D341Med (cell line): ENCODE measurements at places on chromosomes 2 and 18.

- DNase-seq, result no peak
These were observed 731.4 kb upstream of the CHAC2 start for GRCh38 chr2:53036196-53036595.

DNA sequence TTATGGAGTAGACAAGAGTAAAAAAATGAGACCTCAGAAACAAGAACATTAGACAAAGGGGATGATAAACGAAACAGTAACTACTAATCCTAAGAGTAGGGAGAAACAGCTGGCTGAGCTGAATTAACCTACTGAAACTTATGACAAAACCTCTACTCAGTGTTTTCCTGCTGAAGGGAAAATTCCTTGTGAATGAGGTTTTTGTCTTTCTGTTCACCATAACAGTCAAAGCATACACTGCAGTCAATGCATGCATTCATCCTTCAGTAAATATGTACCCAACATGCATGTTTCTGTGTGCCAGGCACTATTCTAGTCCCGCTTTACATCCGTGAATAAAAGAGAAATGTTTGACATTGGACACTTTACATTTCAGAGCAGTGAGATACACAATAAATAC, 805.6 kb upstream of the KLHL29 start:
- no peak for DNase-seq

DNA sequence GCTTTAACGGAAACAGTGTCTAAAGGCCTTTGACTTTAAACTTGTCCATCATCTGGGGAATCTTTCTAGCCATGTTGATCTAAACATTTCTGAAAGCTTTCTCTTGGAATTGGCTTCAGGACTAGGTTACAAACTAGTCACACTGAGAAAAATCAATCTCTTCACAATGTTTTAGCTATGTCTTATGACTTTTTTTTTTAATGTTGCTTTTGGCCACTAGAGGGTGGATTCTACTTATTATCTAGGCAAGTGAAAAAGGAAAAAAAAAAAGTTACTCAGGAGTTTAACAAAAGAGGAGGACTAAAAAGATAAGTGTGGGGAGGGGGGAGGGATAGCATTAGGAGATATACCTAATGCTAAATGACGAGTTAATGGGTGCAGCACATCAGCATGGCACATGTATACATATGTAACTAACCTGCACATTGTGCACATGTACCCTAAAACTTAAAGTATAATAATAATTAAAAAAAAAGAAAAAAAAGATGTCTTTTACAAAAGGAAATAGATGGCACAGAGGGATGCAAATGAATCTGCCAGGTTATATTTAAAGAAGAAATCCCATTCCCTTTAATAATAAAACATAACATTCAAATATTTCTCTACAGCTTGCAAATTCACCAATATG, 160.4 kb upstream of the PID1 start:
- no peak for DNase-seq

GRCh38 chr18:59833785-59834184, 66.0 kb upstream of the PMAIP1 start:
- no peak for DNase-seq

DNA sequence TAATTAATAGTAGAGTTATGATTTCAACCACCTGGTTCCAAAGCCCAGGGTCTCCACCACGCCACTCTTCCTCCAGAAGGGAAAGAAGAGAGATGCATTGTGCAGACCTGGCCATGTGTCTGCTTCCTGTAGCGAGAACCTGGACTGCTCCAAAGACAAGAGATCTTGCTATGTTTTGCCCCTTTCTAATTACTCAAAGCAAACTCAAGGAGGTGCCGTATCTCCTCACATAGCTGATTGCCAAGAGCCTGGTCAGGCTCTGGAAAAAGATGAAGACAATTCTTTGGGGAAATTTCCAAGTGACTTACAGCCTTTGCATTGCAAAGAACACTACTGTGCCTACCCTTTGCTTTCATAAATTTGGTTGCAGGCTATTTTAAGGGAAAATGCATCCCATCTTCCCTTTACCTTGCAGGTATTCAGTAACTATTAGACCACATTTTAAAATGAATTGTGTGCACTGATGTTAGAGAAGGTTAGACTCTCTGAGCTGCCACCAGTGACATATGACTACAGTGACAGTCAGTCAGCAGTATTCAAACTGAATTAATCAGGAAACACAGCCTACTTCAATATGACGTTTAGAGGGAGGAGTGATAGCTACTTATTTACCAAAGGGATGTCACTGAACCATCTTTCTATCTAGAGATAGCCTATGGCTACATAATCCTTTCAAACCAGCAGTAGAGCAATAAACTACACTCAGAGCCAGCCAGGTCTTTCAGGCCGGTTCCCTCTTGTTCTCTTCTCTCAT, 842.1 kb upstream of the FANCL start:
- no peak for DNase-seq

DNA sequence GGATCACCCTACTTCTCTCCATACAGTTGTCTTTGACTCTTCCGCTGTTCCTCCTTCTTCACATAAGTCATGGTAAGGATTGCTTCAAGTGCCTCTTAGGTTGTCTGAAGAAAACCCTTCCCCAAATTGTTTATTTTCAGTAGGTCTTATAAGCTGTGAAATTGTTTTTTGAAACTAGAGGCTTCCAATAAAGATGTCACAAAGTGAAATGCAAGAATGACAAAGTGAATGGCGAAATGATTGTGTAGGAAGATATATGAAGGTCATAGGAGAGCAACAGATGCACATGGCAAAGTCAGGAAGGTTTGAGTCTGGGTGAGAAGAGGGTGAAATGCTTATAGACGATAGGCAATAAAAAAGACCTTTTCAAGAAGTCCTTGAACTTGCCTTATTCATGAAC, 548.8 kb downstream of the PARD3B start:
- DNase-seq, result no peak

DNA sequence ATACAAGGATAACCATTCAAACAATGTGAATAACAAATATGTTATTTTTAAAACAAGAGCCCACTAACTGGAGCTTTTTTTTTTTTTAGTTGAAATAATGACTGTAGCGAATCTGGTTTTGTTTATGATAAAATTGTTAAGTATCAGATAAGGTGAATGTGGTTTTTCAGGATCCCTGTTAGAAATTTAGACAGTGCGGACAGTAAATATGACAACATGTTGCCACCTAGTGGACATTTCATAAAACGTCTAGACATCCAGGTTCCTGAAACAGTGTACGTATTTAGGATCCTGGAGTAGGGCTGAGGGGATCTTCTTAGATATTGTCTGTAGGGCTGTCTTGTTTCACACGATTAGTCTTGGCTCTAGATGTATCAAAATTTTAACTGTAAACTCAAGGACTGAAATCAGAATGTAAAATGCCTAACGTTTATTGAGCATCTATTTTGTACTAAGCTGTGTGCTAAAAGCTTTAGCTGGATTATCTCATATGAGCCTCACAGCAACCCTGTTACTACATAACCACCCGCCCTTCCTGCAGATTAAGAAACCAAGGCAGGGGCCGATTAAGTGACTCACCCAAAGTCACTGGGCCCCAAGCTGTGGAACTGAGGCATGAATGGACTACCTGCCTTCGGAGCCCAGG, 23.9 kb upstream of the CCDC68 start:
- peak; percentile 60 for DNase-seq

DNA sequence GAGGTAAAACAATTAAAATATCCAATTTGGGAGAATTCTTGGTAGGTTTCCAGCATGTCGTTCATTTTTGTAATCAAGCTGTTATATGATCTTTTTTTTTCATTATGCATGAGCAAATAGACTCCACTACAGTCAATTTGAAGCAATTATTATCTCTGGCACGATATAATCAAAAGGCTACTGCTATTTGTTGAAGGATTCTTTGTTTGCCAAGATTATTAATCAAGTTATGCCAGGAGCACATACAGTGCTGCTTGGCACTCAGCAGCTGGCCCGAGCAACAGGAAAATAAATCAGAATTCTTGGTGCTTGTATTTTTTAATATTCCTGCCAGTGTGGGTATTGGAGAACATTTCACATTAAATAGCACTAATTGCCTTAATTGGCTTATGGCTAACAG, 279.5 kb downstream of the RND3 start:
- no peak for DNase-seq

- DNase-seq, result no peak
These were observed 39.5 kb upstream of the CERS6 start for GRCh38 chr2:168416555-168416954.
